Activated CD4-positive, CD25-positive, alpha-beta regulatory T cell treated with anti-CD3 and anti-CD28 coated beads, Interleukin-2, amount 50 U/mL, for 24 hours (primary cell): ENCODE measurements at places on chromosomes 1 and 21.

- no peak for ATAC-seq
Measured at GRCh38 chr1:32525661-32526444, 13.4 kb upstream of the ZBTB8A start.

DNA sequence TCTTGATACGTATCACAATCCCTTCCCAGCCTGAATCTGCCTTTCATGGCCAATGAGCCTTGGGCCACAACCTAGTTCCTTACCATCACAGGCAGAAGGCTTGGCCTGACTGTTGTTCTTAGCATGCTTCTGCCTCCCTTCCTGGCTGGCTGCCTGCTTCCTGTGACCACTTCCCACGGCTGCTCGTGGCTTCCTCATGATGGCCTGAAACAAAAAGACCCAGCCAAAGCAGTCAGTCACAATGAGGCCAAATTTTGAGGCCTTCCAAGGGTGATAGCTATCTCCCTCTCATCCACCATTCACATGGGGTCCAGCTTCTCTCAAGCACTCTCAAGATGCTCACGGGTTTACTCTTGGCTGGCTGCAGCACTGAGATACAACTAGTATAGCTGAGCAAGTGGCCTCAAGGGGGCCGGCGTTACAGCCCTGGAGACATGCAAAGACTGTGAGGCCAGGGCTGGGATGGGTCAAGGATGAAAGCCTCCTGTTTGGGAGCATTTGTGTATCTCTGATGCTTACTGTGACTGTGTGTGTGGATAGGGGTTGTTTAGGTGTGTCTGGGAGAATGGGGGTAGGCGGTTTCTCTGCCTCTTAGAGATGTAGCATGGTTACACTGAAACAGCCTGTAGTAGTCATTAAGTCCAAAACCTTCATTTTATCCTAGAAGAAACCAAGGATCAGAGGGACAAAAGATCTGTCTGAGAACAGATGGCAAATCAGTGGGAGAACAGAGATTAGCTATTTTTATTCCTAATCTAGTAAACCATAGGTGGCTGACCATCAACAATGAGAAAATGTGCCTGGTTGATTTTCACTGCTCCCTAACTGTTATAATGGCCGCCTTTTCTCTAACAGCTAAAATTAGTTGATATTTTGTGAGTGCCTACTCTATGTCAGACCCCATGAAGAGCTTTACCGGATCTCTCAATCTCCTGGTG is 5.4 kb upstream of the TOE1 start:
- no peak for ATAC-seq

- no peak for ATAC-seq
Measured at GRCh38 chr1:69258842-69259241, 308.9 kb upstream of the LRRC7 start.

DNA sequence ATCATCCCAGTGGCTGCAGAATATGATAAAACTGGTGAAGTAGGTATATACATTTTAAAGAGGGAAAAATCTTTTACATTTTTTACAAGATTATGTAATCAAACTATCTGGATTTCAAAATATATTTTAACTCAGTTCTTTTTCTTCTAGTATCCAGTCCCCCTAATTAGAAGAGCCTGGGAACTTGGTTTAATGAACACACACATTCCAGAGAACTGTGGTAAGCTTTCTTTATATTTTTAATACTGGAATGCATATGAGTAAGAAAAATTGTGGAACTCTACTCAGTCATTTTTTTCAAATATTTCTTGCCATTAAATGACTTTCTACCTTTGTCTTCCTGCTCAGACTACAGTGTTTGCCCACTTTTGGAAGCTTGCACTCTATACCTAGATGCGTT is 8.2 kb downstream of the ACADM start:
- no peak for ATAC-seq

- no peak for ATAC-seq
Measured at GRCh38 chr1:117632269-117633067, 26.6 kb downstream of the TENT5C start.

- ATAC-seq = no peak
Measured at GRCh38 chr1:224865510-224865909, 64.0 kb upstream of the DNAH14 start.

DNA sequence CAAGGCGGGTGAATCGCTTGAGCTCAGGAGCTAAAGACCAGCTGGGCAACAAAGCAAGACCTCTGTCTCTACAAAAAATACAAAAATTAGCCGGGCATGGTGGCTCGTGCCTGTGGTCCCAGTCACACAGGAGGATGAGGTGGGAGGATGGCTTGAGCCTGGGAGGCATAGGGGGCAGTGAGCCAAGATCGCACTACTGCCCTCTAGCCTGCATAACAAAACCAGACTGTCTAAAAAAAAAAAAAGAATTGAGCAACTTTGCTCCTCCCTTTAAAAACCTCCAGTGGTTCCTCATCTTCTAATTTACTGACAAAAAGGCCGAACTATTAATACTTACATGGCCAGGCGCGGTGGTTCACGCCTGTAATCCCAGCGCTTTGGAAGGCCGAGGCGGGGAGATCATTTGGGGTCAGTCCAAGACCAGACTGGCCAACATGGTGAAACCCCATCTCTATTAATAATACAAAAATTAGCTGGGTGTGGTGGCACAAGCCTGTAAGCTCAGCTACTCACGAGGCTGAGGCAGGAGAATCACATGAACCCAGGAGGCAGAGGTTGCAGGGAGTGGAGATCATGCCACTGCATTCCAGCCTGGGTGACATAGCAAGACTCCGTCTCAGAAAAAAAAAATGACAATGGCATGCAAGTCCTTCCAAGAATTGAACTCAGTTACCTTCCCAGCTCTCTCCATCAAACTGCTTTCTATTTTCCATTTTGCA is 4.4 kb downstream of the ACBD3 start:
- ATAC-seq = no peak

DNA sequence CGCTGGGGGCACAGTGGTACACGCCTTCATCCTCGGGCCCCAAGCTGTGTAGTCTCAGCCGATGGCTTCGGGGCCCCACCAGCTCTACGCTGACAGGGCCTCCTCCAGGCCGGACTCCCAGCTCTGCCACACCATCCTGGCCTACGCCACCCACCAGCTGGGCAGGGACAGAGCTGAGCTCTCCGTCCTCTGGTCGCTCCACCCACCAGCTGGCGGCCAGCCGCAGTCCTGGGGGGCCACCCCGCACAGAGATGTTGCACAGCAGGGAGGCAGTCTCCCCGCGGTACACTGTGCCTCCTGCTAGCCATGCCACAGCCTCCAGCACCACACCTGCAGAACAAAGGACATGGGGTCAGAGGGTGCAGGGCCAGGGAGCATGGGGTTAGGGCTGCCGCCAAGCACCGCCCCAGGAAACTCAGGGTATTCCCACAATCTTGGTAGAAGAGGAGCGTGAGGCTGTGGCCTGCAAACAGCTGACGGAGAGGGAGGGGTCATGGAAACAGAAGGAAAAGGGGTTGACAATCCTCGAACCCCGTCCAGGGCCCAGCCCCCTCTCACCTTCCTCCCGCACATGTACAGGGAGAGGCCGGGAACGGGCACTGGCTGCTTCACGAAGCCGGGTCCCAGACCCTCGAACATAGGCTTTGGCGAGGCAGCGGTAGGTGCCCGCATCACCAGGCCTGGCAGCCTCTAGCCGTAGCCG is 5.9 kb downstream of the IGSF8 start:
- ATAC-seq = no peak

DNA sequence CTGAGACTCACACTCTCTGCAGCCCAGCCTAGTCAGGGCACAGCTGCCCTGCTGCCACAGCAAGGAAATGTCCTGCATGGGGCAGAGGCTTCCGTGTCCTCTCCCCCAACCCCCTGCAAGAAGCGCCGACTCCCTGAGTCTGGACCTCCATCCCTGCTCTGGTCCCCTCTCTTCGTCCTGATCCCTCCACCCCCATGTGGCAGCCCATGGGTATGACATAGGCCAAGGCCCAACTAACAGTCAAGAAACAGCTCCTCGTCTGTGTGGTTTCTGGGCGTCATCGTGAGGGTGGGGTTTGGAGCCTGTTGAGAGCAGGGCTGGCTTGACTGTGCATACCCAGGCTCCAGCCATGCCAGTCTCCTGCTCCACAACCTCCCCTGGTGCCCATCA is 19.5 kb downstream of the FAAH start:
- peak; percentile 59 for ATAC-seq

- no peak for ATAC-seq
Measured at GRCh38 chr1:47843781-47844557, 153.2 kb downstream of the TRABD2B start.

DNA sequence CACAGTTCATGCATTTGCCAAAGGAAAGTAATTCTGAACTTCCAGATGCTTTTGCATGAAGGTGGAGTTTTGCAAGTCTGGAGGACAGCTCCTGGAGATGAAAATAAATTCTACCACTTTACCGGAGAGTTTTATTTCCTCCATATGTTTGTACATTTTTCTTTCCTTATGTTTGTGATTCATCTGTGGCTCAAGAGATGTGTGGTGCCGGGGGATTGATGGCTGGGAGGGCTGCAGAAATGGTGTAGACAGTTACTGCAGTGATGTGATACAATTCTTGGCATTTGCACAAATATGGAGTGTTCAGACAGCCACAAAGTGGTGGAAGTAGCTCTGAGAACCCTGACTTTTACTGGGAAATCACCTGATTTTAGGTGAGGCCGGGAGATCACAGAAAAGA is 58.5 kb upstream of the ASB17 start:
- no peak for ATAC-seq

DNA sequence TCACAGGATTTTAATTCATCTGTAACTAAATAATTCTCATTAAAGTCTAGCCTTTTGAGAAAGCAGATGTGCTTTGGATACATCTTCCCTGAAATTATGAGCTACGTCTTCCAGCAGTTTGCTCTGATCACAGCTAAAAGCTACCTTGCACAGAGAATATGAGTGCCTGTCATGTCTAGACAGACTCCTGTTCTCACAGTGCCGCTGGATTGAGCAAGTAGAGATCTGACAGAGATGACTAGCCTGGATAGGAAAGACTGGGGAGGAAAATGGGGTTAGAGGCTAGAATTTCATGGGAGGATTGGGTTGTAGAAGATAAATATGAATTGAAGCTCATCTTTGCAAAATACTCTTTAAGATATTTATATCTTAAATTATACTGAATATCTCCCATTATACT is 24.1 kb downstream of the CEPT1 start:
- ATAC-seq = no peak
